H1 (cell line): ENCODE measurements at places on chromosomes 2 and 18.

GRCh38 chr18:45666006-45666405 lies 50.7 kb downstream of the SLC14A2 start:
- H3K4me1 ChIP-seq = peaks cover 2% of the 10 kb centered on the region; the same call in 1 of the 2 replicates
- DNase-seq = no peak
- no peaks in the 10 kb centered on the region for H3K27me3 ChIP-seq
- no peak overlapping the region for H3K27ac ChIP-seq

- no peak for DNase-seq
- H3K4me1 ChIP-seq = no peaks in the 10 kb centered on the region
- H3K36me3 ChIP-seq = no peaks in the 10 kb centered on the region
- H3K4me3 ChIP-seq = no peak overlapping the region
These were observed 33.8 kb upstream of the TMEM17 start for GRCh38 chr2:62539606-62540407.

- no peaks in the 10 kb centered on the region for H3K4me1 ChIP-seq
- H3K4me3 ChIP-seq = no peak overlapping the region
- H3K27me3 ChIP-seq = no peaks in the 10 kb centered on the region
- DNase-seq = no peak
These were observed 5.2 kb upstream of the SCN7A start for GRCh38 chr2:166499281-166499680.

GRCh38 chr2:201218780-201219179 lies 35.8 kb downstream of the CASP10 start:
- H3K4me3 ChIP-seq = no peak overlapping the region
- no peaks in the 10 kb centered on the region for H3K36me3 ChIP-seq
- peaks cover 13% of the 10 kb centered on the region; the same call in 1 of the 2 replicates for H3K4me1 ChIP-seq
- no peak overlapping the region; the same call in 1 of the 2 replicates for H3K27ac ChIP-seq
- DNase-seq = no peak

GRCh38 chr2:154758871-154759270 lies 60.4 kb downstream of the KCNJ3 start:
- H3K27ac ChIP-seq = no peak overlapping the region
- no peaks in the 10 kb centered on the region for H3K36me3 ChIP-seq

- H3K36me3 ChIP-seq = no peaks in the 10 kb centered on the region
- H3K4me3 ChIP-seq = no peak overlapping the region
- H3K27ac ChIP-seq = no peak overlapping the region
These were observed 333.4 kb downstream of the SETBP1 start for GRCh38 chr18:45014047-45014501.

GRCh38 chr18:69956057-69956456 lies 8.4 kb upstream of the CD226 start:
- H3K36me3 ChIP-seq = no peaks in the 10 kb centered on the region
- no peak for DNase-seq
- no peaks in the 10 kb centered on the region for H3K4me1 ChIP-seq
- no peaks in the 10 kb centered on the region for H3K27me3 ChIP-seq

DNA sequence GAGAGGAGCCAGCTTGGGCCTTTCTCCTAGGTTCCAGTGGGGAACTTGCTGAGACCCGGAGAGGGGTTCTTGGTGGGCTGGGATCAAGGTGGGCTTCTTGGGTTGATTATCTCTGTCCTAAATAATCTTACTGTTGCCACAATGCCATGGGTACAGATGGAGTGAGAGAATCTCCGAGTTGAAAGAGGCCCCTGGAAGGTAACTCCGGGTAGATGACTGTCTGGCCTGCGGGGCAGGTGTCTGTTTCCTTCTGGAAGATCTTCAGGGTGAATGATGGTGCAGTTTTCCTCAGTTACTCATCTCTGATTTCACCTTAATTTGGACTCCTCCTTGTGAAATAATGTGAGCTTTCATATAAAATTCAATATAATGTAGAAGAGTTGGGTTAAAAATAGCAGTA lies 159.4 kb downstream of the ACTR3 start:
- no peak overlapping the region for H3K4me3 ChIP-seq
- no peak overlapping the region for H3K27ac ChIP-seq
- no peaks in the 10 kb centered on the region for H3K36me3 ChIP-seq
- H3K4me1 ChIP-seq = no peaks in the 10 kb centered on the region

DNA sequence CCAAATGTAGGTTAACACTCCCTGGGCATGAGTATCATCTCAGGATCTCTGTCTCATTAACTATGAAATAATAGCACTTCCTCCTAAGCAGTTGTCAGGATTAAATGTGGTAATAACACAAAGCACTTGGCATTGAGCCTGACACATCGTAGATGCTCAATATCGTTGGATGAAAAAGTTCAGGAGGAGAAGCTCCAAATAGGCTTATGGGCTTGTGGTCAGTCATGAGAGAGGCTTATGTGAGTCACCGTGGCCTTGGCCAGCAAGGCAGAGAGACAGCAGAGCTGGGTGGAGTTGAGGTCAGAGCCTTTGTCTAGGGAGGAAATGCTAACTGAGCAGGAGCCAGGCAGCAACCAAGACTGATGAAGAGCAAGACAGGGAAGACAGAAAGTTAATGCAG lies 68.3 kb upstream of the PPM1B start:
- H3K36me3 ChIP-seq = no peaks in the 10 kb centered on the region
- H3K4me1 ChIP-seq = no peaks in the 10 kb centered on the region; the same call in 1 of the 2 replicates
- H3K4me3 ChIP-seq = no peak overlapping the region
- DNase-seq = no peak

- H3K27me3 ChIP-seq = no peaks in the 10 kb centered on the region
- peaks cover 6% of the 10 kb centered on the region for H3K4me1 ChIP-seq
- H3K27ac ChIP-seq = no peak overlapping the region; the same call in 1 of the 2 replicates
- H3K4me3 ChIP-seq = no peak overlapping the region
- DNase-seq = no peak
- no peaks in the 10 kb centered on the region for H3K36me3 ChIP-seq
These were observed 10.0 kb downstream of the PCARE start for GRCh38 chr2:29064346-29064715.

GRCh38 chr2:203399031-203399430 lies 70.8 kb downstream of the ABI2 start:
- peaks cover 5% of the 10 kb centered on the region for H3K36me3 ChIP-seq
- DNase-seq = no peak

GRCh38 chr2:241767464-241768250 lies 9.0 kb upstream of the GAL3ST2 start:
- H3K27ac ChIP-seq = no peak overlapping the region
- H3K4me1 ChIP-seq = peaks cover 3% of the 10 kb centered on the region
- no peaks in the 10 kb centered on the region for H3K36me3 ChIP-seq
- peak; percentile 48 for DNase-seq

- H3K27ac ChIP-seq = no peak overlapping the region
- no peak for DNase-seq
- H3K4me1 ChIP-seq = no peaks in the 10 kb centered on the region
- no peaks in the 10 kb centered on the region for H3K27me3 ChIP-seq
- no peak overlapping the region for H3K4me3 ChIP-seq
These were observed 4.2 kb downstream of the GEN1 start for GRCh38 chr2:17758118-17758517.

- no peak overlapping the region for H3K4me3 ChIP-seq
- peaks cover 15% of the 10 kb centered on the region; the same call in 1 of the 2 replicates for H3K27me3 ChIP-seq
- peaks cover 9% of the 10 kb centered on the region for H3K4me1 ChIP-seq
- DNase-seq = no peak
- peaks cover 2% of the 10 kb centered on the region; the same call in 1 of the 2 replicates for H3K36me3 ChIP-seq
- no peak overlapping the region for H3K27ac ChIP-seq
These were observed 3.5 kb upstream of the TUBB6 start for GRCh38 chr18:12304351-12305210.
